Pancreas (tissue), 10 donors: ENCODE measurements at places on chromosomes 11 and 22. TPM values are rescaled to one million over a fixed set of nuclear protein-coding genes. Genes with fewer than 3 reads are reported as not detected.

Gene ANKK1
- 0.92 TPM for polyA plus RNA-seq

Gene CNTF
- 0.28 TPM for polyA plus RNA-seq

Gene CCDC87
- 0.40 TPM for polyA plus RNA-seq

Gene MFNG
- polyA plus RNA-seq = 5.2 TPM

Gene MOGAT2
- 0.08 TPM for polyA plus RNA-seq

Gene TMEM191B
- polyA plus RNA-seq = 1.2 TPM

GRCh38 chr11:3795131-3796001 is 2.0 kb downstream of the NUP98 start:
- no peaks in the 10 kb centered on the region for H3K27me3 ChIP-seq
- H3K27ac ChIP-seq = no peak overlapping the region
- H3K4me3 ChIP-seq = peak overlapping the region; percentile 99
- H3K36me3 ChIP-seq = no peaks in the 10 kb centered on the region

DNA sequence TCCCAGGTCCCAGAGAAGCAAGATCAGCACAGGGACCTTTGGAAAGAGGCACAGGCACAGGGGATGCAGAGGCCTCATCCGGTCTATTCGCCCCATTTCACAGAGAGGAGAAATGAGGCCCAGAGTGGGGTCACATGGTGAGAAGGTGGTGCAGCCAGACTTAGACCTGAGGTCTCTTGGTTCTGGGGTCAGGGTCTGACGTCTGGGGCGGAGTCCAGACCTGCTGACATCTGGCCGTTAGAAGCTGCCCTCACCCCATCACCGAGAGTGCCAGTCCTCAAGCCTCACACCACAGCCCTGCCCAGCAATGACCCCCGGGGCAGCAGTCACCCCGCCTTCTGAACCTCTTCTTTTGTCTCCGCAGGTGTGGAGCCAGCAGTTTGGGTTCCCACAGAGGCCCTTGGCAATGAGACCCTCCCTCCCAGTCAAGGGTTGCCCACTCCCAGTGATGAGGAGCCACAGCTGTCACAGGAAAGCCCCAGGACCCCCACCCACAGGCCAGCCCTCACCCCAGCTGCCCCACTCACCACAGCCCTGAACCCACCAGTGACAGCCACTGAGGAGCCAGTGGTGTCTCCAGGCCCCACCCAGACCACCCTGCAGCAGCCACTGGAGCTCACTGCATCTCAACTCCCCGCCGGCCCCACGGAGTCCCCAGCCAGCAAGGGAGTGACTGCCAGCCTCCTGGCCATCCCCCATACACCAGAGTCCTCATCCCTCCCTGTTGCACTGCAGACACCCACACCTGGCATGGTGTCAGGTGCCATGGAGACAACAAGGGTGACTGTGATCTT is 62.4 kb downstream of the OTOG start:
- no peaks in the 10 kb centered on the region for H3K4me1 ChIP-seq
- no peaks in the 10 kb centered on the region for H3K27me3 ChIP-seq
- H3K4me3 ChIP-seq = no peak overlapping the region
- no peak overlapping the region for H3K27ac ChIP-seq

GRCh38 chr22:44783581-44783980 is 31.2 kb downstream of the ARHGAP8 start:
- no peaks in the 10 kb centered on the region for H3K36me3 ChIP-seq
- DNase-seq = no peak
- H3K27ac ChIP-seq = no peak overlapping the region
- no peak overlapping the region for H3K4me3 ChIP-seq
- H3K4me1 ChIP-seq = no peaks in the 10 kb centered on the region

- H3K4me1 ChIP-seq = no peaks in the 10 kb centered on the region
- DNase-seq = no peak
- no peak overlapping the region for H3K4me3 ChIP-seq
Measured at GRCh38 chr11:17648528-17648927, 70.8 kb upstream of the MYOD1 start.

- DNase-seq = no peak
- peak overlapping the region; percentile 74 for H3K27ac ChIP-seq
- H3K27me3 ChIP-seq = no peaks in the 10 kb centered on the region
- no peaks in the 10 kb centered on the region for H3K36me3 ChIP-seq
- H3K4me1 ChIP-seq = peaks cover 67% of the 10 kb centered on the region
Measured at GRCh38 chr11:27394781-27395228, 31.8 kb upstream of the CCDC34 start.

DNA sequence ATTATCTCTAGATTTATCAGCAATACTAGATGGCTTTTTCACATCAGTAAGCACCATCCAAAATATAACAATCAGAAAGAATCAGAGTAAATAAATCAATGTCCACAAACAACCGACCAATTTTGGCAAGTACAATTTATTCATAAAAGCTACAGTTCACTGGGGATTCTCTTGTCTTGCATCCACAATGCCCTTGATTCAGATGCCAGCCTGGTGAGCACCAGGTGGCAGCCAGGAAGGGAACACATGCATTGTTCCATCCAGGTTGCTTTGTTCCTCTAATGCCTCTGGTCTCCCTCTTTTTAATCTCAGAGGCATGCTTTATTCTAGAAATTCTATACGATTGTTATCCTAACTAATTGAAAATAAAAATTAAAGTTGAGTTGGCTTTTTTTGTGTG is 242.1 kb upstream of the KIRREL3 start:
- H3K27me3 ChIP-seq = no peaks in the 10 kb centered on the region
- H3K4me1 ChIP-seq = no peaks in the 10 kb centered on the region
- H3K36me3 ChIP-seq = no peaks in the 10 kb centered on the region
- H3K4me3 ChIP-seq = no peak overlapping the region
- DNase-seq = no peak

- H3K36me3 ChIP-seq = no peaks in the 10 kb centered on the region
- no peaks in the 10 kb centered on the region for H3K4me1 ChIP-seq
- H3K27ac ChIP-seq = no peak overlapping the region
- no peak overlapping the region for H3K4me3 ChIP-seq
- no peaks in the 10 kb centered on the region for H3K27me3 ChIP-seq
- DNase-seq = no peak
Measured at GRCh38 chr11:85759915-85760314, 51.0 kb downstream of the SYTL2 start.

- no peak for DNase-seq
- H3K27me3 ChIP-seq = no peaks in the 10 kb centered on the region
- no peaks in the 10 kb centered on the region for H3K36me3 ChIP-seq
- H3K27ac ChIP-seq = no peak overlapping the region
Measured at GRCh38 chr22:27780161-27780575, 21.4 kb downstream of the MN1 start.
